ENCODE measurements at places on chromosomes 4 and X.

DNA sequence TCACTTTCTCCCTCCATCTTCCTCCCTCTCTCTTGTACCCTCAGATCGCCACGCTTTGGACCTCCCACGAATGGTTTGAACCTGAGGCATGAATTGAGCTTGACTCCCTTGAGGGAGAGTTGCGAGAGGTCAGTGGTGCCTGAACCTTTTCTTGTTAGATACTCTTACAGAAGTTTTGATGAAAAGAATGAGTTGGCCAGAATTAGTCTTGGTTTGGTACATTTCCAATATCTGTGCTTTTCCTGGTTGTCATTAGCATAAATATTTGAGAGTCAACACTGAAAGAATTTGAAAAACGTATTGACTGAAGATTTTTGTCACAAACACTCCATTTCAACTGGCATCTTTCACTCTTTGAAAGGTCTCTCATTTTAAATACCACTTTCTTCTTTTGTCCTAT, 510.6 kb upstream of the DIPK2B start:
- DNase-seq: no peak

DNA sequence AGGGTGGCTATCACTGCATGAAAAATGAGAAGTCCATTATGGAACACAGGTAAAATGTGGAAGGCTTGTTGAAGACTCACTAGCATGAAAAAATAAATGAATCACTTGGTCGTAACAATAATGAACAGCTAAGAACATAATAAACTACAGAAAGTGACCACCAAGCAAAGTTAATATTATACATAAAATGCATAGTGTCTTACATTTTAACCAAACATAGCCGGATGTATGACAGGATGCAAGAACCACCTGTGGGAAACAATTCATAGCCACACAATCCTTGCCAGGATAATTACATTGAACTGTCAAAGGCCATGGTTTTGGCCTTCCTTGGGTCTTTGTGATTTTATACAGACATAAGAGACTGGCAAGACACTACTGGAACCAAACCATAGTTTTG, 81.9 kb upstream of the ATXN3L start:
- no peak for DNase-seq

- DNase-seq: no peak
Measured at GRCh38 chrX:107227780-107228485, 21.5 kb downstream of the DNAAF6 start.

GRCh38 chr4:128459547-128459946, 171.9 kb upstream of the PGRMC2 start:
- no peak for DNase-seq

GRCh38 chr4:26632916-26633315, 49.0 kb downstream of the TBC1D19 start:
- no peak for DNase-seq

DNA sequence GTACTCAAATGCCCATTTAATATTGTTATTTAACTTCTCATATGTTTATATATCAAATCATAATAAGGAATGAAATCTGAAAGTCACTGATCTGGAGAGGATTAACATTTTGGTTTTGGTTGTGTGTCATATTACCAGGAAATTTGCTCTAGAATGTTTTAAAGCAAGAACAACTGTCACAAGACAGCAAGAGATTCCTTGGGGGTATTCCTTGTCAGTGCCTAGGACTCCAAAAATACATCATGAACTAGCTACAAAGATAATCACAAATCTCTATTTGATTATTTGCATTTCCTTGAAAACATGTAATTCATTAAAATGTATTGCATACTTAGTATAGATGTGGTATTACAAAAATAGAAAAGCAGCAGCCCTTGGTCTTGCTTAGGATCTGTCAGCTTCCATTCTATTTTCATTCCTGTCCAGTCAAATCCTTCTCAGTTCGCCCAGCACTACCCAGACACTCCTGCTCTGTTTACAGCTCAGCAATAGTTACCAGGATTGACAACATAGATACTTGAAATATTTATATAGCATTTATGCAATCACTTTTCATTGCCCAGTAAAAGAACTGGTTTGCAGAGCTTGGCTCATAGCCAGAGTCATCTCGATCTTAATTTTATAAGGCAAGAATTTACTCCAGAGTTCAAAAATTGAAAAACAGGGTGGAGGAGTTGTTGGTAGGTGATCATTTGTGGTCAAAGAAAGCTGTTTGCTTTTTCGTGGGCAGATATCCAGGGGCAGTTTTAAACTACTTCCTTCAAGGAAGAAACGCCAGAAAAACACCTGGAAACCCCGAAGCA, 9.2 kb upstream of the BMP3 start:
- DNase-seq: no peak

DNA sequence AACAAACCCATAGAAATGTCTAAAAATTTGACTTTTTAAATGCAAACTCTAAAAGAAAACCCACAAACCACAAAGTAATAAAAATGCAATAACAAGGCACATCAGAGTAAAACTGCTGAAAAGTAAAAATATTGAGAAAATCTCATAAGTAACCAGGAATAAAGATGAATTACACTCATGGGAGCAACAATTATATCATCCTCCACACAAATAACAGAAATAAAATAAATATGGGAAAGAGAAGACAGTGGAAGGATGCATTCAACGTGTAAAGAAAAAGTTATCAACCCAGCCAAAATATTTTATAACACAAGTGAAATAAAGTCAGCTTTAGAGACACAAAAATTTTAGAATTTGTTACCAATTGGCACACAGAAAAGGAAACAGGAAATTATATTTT, 1420.2 kb downstream of the PCDH18 start:
- DNase-seq: no peak

DNA sequence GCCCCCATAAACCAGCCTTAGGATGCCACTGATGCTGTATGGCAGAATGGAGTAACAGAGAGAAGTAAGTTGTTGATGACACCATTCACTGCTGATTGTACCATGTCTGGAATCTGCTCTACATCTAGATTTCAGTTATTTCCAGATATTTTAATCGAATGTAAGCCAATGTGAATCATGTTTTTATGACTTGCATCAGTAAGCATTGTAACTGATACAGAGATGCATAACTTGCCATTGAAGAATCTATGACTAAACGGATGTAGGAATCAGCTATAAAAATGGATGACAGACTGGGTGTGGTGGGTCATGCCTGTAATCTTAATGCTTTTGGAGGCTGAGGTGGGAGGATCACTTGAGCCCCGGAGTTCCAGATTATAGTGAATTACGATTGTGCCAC, 161.0 kb upstream of the GATB start:
- no peak for DNase-seq

- no peak for DNase-seq
Measured at GRCh38 chr4:74023709-74024108, 14.8 kb downstream of the CXCL3 start.

All from lung microvascular endothelial cell (primary cell).